Coronary artery (tissue), 2 donors: ENCODE measurements at places on chromosomes 1 and 21.

GRCh38 chr1:183776731-183777130 lies 28.2 kb upstream of the RGL1 start:
- no peak for DNase-seq

GRCh38 chr1:99481391-99481996 lies 164.4 kb upstream of the PALMD start:
- no peak for DNase-seq

- peak; percentile 61 for DNase-seq
These were observed 316.2 kb downstream of the MATN1 start for GRCh38 chr1:30406996-30407864.

- DNase-seq: no peak
These were observed 96.8 kb upstream of the ATP1B1 start for GRCh38 chr1:169009666-169010065.

GRCh38 chr1:238451781-238452310 lies 561.1 kb upstream of the ZP4 start:
- no peak for DNase-seq

DNA sequence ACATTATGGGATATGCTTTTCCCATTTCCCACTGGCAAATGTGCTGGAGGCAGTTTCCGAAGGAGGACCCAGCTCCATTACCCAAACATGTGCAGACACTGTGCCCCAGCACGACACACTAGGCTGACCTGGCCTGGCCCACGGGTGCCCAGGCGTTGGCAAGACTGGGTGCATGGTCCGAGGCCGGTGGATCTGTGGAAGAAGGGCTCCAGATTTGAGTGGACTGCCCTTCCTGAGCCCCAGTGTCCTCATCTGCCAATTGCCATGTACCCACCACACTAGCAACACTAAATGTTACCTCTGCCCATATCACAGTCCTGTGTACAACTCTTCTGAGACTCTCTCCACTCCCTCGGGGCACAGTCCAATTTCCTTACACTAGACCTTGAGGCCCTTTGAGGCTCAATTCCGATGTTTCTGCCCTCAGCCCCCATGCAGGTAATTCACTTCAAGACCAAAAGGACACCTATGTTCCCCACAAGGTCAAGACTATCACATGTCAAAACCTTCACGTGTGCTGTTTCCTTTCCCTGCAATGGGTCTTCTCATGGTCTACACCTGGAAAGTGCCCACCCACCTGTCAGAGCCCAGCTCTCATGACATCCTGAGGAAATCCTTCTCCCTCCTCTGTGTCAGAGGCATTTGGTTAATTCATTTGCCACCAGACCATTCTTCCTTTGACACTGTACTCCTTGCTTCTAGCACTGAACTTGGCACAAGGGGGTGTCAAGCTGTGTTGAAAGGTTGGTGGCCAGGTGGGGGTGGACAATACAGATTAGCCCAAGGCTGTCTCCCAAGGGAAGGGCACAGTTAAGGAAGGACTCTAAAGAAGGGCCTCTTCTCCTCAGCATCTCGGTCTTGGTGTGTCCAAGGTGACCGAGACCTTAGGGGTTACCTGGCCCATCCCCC lies 124.9 kb downstream of the DMRTB1 start:
- DNase-seq: peak; percentile 54

GRCh38 chr1:43443197-43443946 lies 10.4 kb downstream of the HYI start:
- DNase-seq: peak; percentile 64

GRCh38 chr1:227559926-227560325 lies 3.4 kb upstream of the ZNF678 start:
- no peak for DNase-seq
